ENCODE measurements at places on chromosomes 5 and 9.

GRCh38 chr9:128781187-128782070 lies 5.6 kb upstream of the TBC1D13 start:
- DNase-seq, result no peak

- DNase-seq, result no peak
Measured at GRCh38 chr5:114648940-114649339, 287.1 kb downstream of the KCNN2 start.

GRCh38 chr9:130409246-130409645 lies 35.5 kb upstream of the ASS1 start:
- no peak for DNase-seq

- no peak for DNase-seq
Measured at GRCh38 chr5:90161414-90161813, 248.1 kb downstream of the CETN3 start.

GRCh38 chr5:40831346-40832210 lies 3.4 kb downstream of the RPL37 start:
- no peak for DNase-seq

DNA sequence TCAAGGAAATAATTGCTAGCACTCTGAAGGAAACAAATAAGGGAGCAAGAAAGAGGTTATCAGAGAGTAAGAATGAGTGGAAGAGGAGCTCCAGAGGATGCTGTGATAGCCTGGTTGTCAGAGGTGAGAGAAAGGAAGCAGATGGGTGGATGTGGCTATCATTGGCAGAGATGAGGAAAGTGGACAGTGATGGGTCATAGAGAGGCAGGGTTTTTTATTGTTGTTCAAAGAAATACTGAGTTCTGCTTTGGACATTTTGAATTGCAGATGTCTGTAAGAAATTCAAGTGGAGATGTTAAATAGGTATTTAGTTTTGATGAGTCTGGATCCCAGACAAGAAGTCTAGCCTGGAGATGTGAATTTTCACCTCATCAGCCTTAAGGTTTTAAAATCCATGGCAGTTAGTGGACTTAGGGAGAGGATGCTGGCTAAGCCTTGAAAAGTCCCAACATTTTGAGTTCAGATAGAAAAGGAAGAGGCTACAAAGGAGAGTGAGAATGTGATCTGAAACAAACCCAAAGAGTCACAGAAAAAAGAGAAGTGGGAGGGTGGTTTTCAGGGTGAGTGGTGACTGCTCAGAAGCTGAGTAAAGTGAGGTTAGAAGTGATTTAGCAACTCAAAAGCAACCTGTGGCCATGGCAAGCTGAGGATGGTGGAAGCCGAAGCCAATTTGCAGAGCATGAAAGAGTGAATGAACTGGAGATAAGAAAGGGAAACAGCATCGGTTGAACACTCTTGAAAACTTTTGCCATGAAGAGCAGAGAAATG lies 50.4 kb downstream of the PPIC start:
- no peak for DNase-seq

DNA sequence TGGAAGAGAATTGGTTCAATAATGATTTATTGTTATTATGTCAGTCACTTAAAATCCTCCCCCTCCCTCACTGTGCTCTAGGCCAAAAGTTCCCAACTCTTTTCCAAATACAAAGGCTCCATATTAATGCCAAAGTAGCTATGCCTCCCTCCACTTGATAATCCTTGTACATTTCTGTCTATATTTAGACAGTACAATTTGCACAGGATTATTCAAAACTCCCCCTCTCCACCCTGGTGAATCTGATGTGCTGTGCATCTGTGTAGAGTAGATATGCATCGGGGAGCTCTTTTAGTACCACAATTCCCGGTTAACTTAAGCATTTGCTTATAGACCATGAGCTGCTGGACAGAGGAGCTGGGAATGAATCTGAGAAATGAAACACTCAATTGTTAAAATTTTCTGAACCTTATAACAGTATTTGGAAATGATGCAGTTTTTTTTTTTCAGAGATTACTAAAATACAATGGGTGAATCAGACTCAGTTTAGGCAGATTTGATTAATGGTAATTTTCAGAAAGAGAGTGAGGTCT lies 27.6 kb downstream of the GLRA1 start:
- DNase-seq, result no peak

DNA sequence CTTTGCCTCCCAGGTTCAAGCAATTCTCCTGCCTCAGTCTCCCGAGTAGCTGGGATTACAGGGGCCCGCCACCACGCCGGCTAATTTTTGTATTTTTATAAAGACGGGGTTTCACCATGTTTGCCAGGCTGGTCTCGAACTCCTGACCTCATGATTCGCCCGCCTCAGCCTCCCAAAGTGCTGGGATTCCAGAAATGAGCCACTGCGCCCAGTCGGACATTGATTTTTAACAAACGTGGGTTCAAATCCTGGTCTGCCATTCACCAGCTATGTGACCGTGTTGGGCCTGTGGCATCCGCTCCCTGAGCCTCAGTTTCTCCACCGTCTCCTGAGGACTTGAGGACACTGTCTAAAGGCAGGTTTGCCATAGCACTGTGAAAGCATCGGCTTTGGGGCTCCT lies 41.8 kb upstream of the NEK6 start:
- DNase-seq, result no peak

DNA sequence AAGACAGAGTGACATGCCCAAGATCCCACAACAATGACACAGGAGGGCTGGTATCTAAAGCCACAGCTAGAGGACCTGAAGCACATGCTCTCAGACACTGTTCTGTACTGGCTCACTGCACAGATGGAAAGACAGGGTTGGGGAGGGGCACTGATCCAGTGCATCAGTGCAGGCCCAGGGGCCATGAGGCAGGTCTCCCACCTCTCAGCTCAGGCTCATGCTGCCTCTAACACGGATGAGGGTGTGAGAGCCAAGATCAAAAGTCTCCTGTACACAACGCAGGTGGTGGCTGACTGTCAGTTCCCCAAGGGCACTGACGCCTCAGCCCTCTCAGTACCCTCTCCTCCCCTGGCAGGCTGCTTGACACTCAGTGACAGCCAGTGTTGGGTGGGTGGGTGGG lies 10.9 kb downstream of the RAPGEF1 start:
- DNase-seq, result peak; percentile 91
